ENCODE measurements at places on chromosomes 13 and 19.
A peak's percentile ranks its signal among the peaks of the same experiment; 100 is the strongest.

- no peak for DNase-seq
Observed at GRCh38 chr19:54335979-54336892, 2.7 kb downstream of the LILRA4 start.

DNA sequence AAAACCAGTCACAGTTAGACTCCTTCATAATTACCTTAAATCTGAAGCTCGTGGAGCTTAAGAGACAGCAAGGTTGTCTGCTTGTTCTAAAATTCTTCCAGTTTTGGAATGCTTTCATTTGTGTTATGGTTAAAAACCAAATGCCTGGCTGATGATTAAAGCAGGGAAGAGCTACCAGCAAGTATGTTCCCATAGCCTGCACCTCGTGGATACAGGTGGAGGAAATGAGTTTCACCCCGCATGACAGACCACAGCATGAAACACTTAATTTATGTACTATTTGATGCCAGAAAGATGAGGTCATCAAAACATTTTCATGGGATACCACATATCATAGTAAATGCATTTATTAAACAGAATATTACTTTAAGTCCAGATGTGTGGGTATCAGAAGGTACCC, 416 bp upstream of the DOCK9 start:
- DNase-seq, result peak; percentile 52

GRCh38 chr19:10634430-10634829, 9.1 kb downstream of the SLC44A2 start:
- DNase-seq, result no peak

DNA sequence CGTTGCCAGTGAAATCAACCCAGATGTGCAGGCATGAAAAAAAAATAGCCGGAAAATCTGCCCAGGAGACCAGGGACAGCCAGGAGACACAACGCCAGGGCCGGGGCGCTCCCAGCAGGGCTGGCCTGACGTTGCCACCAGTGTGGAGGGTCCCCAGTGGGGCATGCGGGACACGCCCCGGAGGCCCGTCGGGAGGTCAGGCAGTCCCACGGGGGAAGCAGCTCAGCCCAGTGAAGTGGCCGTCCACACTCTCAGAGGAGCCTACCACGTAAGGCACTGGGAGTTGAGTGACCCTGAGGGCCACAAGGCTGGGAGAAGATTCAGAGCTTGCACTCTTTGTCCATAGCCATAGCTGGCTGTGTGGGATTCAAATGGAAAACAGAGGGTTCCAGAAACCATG, 53.2 kb upstream of the GAS6 start:
- no peak for DNase-seq

DNA sequence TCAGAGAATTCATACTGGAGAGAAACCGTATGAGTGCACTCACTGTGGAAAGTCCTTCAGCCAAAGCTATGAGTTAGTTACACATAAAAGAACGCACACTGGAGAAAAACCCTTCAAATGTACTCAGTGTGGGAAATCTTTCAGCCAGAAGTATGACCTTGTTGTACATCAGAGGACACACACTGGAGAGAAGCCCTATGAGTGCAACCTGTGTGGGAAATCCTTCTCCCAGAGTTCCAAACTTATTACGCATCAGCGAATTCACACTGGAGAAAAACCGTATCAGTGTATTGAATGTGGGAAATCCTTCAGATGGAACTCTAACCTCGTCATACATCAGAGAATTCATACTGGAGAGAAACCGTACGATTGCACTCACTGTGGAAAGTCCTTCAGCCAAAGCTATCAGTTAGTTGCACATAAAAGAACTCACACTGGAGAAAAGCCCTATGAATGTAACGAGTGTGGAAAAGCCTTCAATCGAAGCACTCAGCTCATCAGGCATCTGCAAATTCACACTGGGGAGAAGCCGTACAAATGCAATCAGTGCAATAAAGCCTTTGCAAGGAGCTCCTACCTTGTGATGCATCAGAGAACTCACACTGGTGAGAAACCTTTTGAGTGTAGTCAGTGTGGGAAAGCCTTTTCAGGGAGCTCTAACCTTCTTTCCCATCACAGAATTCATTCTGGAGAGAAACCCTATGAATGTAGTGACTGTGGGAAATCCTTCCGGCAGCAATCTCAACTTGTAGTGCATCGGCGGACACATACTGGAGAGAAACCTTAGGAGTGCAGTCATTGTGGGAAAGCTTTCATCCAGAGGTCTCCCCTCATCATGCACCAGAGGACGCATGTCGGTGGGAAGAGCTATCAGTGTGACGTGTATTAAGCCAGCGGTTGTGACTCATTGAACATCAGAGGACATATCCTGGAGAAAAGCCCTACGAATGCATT, 16.5 kb upstream of the ZNF8 start:
- DNase-seq, result no peak

DNA sequence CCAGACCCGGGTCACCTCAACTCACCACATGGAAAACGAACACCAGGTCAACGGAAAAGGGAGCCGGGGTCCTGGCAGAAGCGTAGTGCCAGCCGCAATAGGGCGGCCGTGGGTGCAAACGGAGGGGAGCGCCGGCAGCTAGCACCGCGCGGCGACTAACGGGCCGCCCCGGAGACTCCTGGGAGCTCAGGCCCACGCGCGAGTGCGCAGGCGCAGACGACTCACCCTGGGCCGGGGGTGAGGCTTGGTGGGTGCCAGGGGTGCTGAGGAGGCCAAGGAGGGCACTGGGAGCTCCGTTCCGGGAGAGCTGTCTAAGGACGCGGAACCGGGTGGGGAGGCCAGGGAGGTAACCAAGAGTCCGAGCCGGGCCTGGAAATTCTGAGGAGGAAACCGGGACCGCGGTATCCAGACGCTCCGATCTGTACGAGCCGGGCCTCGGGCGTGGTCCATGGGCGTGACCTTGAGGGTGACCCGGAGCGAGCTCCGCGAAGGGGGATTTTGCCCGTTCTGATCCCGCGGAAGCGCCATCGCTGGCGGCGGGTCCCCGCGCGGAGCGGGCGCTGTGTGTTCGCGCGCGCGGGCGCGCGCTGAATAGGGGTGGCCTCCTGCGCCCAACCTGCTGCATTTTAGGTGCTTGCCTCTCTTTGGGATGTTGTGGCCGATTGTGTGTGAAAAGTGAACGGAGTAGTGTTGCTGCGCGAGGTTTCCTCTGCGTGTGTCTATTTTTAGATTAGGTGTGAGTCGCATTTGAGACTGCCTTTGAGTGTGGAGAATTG, at the start of gene ZNF382:
Gene ZNF382 (plus strand): TSS at position 213 of the 776 bp plus-strand sequence. CDS start 4,602 bp downstream, outside the sequence.
- no peak for DNase-seq

DNA sequence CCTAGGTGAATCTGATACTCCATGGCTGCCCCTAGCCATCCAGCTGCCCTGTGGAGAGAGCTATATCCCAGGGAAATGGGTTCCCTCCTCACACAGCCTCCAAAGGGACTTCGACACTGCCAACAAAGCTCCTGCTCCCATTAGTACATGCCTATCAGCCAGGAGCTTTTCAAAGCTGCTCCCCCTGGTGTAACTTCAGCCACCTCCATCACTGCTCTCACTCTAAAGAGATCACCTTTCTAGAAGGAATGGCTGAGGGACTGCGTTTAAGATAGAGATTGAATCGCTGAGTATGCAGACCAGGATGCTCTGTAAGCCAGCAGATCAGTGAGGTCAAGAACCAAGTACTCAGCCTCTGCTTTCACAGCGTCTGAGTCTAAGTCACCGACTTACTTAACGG, 213.7 kb downstream of the NALCN start:
- DNase-seq, result no peak

GRCh38 chr19:42311657-42312056, 1.5 kb upstream of the TMEM145 start:
- DNase-seq, result no peak

DNA sequence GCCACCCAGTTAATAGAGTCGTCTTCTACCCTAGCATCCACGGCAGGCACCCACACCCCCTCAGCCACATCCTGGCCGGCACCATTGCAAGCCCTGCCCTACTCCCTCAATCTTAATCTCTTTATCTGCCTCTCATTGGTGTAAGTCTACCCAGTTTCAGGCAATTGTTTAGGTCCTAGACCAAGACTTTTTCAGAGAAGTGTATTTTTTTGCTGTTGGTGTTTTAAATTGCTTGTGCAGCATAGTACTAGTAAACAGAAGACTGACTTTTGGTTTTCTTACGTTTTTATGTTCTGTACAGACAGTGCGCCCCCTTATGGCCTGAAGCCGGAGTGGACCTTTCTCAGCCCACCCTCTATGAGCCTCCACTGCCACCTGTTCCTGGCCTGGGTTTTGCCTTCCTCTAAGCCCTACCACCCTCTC, 2.3 kb upstream of the LCP1 start:
- DNase-seq, result peak; percentile 9

GRCh38 chr19:13115936-13116281, 631 bp downstream of the TRMT1 start:
- DNase-seq, result peak; percentile 41

GRCh38 chr19:58400316-58400915, 5.0 kb downstream of the RNF225 start:
- peak; percentile 27 for DNase-seq

DNA sequence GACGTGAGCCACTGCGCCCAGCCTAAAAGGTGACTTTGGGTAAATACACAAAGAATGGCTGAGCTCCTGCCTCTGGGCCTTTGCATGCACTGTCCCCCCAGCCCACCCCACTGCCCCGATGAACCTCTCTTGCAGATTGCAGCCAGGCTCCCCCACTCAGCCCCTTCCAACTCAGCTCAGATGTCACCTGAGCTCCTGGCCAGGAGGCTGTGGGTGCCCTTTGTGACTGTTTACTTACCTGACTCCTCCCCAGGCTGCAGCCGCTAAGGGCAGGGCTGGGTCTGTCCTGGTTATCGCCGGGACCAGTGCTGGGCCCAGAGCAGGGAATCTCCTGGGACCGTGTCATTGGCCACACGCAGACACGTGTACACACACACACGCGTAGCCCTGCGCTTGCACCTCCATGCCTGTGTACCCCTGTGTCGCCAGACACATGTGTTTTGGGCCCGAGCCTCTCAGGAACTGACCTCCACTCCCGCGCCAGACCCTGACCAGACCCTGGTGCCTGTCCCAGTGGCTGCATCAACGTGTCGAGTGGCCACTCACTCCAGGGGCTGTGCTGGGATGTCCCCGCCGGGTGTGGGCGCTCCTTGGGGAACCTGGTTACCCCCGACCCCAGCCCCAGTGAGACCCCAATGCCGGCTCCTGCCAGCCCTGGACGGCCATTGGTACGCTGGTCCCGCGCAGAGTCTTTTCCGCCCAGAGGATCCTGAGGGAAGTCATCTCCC, 18.7 kb downstream of the EFNA2 start:
- no peak for DNase-seq

GRCh38 chr19:8456064-8456463, 11.3 kb downstream of the HNRNPM start:
- no peak for DNase-seq

DNA sequence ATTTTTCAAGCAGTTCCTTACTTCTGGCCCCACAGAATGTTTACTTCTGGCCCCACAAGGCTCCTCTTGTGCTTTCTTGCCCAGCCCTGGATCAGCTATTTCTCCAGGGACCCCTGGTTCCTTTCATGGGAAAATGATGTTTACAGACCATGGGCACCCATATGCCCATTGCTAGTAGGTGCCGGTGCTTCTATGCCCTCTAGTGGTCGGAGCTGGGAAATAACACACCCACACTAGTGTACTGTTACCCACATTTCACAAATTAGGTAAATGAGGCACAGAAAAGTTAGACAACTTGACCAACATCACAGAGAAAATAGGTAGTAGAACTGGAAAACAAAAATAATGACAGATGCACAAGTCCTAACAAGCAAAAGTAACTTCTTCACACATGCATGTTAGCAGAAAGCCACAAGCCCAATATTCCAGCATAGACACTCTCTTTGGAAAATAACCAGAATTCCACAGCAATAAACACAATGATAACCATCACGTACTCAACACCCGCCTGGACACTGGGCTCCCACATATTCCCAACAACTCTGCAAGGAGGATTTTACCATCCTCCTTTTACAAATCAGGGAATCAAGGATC, 1.3 kb upstream of the CEACAM6 start:
- peak; percentile 45 for DNase-seq

DNA sequence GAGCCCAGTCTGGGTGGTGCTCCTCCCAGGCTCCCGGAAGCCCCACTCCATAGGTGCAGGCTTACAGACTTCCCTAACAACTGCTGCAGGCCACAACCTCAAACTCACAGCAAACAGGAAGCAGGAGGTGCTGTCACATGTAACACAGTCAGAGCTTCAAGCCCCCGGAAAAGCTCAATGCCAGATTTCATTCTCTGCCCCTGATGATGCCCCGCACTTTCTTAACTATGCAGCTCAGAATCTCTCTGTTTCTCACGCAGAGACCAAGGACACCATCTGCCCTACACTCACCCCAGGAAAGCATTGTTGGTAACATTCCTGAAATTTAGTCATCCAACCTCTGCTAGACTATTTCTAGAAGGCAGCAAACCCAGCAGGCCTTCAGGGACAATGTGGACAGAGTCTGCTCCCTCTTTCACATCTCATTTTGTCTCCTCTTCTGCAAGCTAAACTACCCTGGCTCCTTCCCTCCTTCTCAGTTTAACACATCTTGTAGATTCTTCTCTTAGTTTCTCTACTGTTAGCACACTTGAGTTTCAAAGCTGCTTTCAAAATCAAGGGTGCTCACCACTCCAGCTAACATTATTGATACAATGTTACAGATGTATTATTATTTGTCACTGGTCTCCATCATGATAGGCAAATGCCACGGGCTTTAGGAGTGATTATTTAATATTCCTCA, 162.5 kb downstream of the KCTD12 start:
- DNase-seq, result no peak

DNA sequence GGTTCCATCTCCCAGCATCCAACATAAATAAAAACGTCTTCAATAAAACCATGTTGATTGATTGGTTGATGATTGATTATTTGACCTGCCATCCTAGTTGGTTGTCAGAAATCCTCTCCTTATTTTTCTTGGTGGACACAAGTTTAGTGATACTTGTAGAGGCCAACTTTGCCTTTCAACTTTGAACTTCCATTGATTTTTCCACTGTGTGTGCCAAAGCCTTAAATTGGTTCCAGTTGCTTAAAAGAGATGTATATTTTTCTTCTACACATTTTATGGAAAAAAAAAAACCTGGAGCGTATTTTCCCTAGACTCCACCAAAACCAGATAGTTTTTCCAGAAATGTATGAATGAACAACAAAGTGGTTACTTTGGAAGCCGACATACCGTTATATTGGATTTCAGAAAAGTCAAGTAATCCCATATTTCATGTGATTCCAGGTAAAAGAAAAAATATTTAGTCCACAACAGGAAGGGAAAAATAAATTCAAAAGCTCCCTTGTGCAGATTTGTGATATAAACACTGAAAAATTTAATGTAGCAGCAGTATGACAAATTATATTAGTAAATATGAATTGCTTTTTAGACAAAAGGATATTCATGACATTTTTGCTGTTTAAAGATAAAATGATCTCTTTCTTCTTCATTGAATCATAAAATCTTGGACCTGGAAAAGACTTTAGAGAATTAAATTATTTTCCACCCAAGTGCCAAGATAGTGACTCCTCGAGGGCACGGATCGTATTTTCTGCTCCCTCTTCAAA, 85.2 kb downstream of the MBNL2 start:
- no peak for DNase-seq

DNA sequence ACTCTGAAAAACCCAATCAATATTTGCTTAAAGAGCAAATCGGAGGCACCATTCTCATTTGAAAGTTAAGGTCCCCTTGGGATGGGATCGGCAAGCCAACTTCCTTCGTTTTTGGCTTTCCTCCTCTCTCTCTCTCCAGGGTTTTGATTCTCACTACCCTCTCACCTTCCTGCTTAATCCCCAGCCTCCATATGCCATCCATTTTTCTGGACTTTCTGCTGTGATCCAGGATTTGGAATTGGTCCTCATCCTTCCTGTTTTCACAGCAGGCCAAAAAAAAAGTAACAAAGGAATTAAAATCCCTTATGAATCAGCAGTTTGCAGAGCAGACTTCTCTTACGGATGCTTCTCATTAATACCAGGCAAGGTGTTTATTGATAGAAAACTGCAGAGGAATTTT, 283.1 kb upstream of the TMTC4 start:
- no peak for DNase-seq
